ENCODE measurements at places on chromosomes 7 and 10.
A peak's percentile ranks its signal among the peaks of the same experiment; 100 is the strongest.

- no peak for DNase-seq
Observed at GRCh38 chr10:54914049-54914448, 113.0 kb upstream of the PCDH15 start.

DNA sequence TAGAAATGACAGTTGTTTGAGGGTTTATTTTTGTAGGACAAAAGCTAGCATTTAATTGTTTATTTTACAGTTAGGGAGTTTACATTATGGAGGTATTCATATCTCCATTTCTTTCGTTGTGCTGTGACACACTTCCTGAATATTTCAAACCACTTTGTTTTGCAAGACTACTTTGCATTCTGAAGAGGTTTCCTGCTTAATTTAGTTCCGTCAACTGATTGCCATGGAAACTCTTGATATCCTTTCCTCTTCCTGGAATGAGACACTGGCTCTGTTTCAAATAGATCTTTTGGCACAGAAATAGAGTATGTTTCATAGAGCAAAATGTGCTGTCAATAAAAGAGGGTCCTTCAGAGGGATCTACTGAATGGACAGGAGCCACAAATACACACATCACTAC is 159.5 kb upstream of the AGR3 start:
- peak; percentile 75 for DNase-seq

DNA sequence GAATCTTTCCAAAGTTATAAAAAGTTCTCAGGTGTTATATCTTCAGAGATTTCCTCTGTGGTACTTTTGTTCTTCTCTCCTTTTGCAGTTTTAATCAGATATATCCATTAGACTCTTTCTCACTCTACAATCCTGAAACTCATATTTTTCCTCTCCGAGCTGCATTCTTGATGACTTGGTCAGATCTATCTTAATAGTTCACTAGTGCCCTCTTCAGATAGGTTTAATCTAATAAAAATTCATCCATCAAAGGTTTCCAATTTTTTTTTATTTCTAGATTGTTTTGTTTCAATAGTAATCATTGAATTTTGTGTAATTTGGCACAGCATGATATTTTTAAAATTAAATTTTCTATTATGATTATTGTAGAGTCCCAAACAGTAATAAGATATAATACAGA is 21.8 kb upstream of the DGKB start:
- no peak for DNase-seq

DNA sequence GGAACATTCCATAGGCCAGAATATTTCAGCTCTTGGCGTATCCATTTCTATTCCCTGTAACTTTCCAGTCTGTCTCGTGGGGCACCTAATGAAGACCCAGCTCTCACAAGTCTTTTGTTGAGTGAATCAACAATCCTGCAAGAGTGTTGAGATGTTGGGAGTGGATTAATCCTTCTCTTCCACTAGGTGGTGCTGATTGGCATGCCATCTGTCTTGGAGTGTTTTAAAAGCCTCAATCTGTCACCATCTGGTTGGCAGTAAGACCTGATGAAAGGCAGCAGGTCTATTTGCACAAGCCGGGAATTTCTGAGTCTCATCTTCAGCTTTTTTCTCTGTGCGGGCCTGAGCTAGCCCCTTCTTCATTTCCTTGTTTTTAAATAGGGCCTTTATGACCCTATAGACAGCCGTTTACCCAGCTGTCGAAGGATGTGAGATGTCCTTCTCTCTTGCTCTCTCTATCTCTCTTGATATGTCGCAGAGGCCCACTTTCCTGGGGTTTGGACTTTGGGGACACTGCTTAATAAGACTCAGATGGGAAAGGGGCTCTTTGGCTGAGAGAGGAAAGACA is 180.5 kb downstream of the ZNF365 start:
- peak; percentile 47 for DNase-seq

GRCh38 chr10:93715345-93715744 is 13.0 kb upstream of the FRA10AC1 start:
- no peak for DNase-seq

DNA sequence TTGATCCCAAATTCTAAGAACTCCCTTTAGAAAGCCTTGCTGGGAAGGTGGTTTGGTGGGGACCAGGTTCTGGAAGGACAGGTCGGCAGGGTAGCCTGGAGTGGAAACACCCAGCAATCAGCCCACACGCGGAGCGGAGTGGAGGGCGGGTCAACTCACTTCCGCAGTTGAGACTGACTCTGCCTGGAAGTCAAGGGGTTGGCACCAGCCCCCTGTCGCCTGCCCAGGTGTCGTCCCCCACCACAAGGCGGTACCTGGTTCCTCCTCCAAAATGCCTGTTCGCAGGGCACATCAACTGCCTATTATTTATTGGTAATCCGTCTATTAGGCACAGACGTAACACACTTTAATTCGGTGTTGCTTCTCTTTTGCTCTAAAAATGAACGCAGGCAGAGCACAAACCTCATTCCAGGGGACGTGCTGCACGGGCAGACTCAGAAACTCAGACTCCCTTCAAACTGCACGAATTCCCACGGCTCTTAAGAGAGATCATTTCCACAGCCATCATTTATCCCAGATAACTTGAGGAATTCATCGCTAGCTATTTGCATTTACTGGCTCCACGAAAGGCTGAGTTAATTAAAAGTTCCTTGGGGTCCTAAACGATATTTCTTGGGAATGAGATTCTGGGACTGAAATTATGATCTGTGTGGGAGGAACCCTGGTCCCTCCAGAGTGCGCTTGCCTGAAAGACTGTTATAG is 248.2 kb upstream of the PPP2R2D start:
- DNase-seq: no peak

GRCh38 chr7:157976406-157976805 is 611.2 kb downstream of the PTPRN2 start:
- DNase-seq: no peak

DNA sequence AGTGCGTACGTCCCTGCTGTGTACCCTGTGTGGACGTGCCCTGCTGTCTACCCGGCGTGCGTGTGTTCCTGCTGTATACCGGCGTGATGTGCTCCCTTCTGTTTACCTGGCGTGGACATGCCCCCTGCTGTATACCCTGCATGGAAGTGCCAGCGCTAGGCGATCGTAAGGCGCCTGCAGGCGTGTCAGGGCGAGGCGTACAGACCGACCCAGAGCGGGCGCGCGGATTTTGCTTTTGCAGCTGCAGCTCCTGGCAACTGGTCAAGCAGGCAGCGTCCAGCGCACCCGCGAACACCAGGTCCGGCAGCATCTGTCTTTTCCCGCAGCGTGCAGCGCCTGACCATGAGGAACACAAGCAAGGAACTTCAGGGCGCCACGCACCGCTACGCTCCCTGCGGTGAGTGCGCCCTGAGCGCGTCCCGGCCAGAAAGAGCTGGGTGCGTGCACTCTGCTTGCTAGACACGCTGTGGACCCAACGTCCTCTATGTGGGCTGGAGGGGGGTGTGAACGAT is 680 bp downstream of the C7orf57 start:
- DNase-seq: no peak

DNA sequence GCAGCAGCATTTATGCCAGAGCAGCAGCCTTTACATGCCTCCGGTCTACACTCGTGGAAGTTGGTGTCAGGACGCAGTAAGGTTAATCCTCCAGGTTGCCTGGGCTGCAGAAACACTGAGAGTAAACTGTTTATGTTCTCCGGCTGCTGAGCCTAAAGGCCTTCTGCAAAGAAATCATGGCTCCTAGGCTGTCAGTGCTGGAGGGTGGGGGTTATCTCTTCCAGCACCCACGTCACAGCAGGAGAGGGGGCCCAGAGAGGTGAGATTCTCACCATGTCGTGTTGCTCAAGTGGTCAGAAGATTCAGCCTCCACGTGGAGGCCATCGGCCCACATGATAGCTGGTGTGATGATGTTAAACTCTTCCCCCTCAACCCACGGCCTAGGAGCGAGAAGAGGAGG is 41.2 kb downstream of the COL13A1 start:
- DNase-seq: no peak

DNA sequence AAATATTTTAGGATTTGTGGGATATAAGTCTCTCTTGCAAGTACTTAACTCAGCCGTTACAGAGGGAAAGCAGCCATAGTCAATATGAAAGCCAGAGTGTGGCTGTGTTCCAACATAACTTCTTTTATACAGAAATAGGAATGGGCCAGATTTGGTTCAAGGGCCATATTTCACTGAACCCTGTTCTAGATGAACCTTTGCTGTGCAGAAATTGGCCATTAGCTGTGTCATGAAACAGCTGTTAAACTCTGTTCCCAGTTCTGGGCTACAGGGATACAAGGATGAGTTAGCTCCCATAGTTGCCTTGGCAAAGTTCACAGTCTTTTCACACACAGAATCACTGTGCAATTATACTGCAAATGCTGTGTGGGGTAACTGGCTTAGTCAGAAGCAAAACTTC is 213.9 kb upstream of the LRRN3 start:
- no peak for DNase-seq

DNA sequence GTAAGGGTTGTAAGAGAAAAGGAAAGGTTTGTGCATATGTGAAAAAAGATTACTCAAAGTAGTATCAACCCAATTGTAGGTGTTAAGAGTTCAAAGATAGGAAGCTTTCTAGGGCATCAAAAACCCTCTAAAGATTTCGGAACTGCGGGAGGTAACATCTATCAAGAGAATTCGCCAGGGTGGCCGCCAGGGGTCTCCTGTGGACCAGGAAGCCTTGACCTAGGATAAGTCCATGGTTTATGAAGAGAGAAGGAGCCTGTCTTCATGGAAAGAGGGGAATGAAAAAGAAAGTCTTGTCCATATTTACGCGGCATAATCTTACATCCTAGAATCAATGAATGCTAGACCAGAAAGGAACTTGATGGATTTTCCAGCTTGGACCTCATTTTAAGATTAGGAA is 140.7 kb upstream of the CALCR start:
- no peak for DNase-seq

- DNase-seq: no peak
Observed at GRCh38 chr7:50584793-50585408, 19.7 kb upstream of the DDC start.

GRCh38 chr7:153934048-153934447 is 118.2 kb upstream of the DPP6 start:
- no peak for DNase-seq

GRCh38 chr10:102342958-102343357 is 52.5 kb upstream of the NFKB2 start:
- no peak for DNase-seq

GRCh38 chr7:277228-277627 is 12.7 kb upstream of the FOXL3 start:
- no peak for DNase-seq

- DNase-seq: no peak
Observed at GRCh38 chr10:11057994-11058393, 40.3 kb downstream of the CELF2 start.

DNA sequence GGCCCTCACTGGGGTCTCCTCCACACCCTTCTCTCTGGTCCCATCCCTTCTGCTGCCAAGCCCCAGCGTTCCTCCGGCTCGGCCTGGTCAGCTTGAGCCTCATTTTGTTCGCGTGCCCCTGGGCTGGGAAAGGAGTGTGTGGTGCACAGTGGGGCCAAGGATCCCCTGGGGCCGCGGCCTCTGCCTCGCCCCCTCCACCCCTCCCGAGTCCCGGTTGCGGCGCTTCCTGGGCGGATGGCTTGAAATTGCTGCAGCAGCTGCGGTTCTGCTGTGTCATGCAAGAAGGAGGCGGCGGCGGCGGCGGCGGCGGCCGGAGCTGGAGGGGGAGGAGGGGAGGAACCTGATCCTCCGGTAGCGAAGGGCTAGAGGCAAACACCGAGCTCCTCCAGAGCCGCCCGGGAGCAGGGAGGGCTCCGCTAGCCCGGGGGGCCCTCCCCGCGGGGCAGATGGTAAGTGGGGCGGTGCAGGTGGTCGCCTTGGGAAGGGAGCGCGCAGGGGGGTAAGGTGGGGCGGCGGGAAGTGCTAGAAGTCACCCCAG is 217.8 kb upstream of the MKLN1 start:
- DNase-seq: peak; percentile 55

- peak; percentile 52 for DNase-seq
Observed at GRCh38 chr7:40986351-40986873, 716.5 kb downstream of the INHBA start.

DNA sequence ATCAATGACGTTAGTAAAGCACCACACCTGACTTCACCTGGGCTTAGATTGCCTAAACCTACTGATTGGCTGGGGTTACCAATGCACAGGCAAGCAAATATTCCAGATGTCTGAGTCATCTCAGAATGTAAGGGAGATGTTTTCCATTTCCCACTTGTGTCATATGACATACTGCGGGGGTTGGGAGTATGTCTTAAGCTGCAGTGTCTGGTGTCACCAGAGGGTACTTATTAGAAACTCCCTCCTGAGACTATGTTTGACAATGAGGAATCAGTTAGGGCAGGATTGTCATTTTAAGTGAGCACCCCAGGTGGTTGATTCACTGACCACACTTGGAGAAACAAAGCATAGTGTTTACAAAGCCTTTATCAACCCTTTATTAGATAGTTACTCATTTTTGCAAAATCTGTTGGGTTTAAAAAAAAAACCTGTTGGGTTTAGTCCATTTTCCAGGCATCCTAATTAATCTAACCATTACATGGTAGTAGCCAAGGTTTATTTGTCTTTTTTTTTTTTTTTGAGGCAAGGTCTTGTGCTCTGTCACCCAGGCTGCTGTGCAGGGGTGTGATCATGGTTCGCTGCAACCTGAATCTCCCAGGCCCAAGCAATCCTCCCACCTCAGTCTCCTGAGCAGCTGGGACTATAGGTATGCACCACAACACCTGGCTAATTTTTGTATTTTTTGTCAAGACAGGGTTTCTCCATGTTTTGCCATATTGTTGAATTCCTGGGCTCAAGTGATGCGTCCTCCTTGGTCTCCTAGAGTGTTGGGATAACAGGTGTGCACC is 72.5 kb downstream of the CDK6 start:
- DNase-seq: no peak

DNA sequence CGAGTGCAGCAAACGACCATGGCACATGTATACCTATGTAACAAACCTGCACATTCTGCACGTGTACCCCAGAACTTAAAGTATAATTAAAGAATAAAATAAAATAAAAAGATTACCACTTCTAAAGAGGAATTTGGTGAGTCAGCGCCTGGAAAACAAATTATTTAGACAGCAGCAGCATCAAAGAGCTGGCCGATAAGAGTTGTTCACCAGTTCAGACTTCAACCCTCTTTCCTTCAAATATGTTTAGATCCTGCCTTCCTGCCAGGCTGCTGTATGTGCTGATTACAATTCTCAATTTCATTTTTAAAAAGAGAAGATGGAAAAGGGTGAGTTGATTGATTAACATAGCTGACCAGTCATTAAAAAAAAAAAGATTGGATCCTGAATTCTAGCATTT is 672.0 kb upstream of the NRP1 start:
- DNase-seq: no peak

DNA sequence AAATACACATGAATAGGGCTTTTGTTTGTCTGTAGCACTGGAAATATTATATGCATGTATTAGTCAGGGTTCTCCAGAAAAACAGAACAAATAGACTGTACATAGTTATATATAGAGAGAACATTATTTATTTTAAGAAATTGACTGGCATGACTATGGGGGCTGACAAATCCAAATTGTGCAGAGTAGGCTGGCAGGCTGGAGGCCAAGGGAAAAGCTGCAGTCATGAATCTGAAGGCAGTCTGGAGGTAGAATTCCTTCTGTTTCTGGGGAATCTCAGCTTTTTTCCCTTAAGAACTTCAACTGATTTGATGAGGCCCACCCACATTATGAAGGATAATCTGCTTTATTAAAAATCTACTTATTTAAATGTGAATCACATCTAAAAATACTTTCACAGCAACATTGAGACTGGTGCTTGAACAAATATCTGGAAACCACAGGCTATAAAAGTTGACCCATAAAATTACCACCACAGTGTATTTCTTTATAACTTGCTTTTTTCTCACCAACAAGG is 344.2 kb upstream of the KIAA1217 start:
- no peak for DNase-seq

GRCh38 chr7:93980744-93981479 is 23.2 kb downstream of the BET1 start:
- no peak for DNase-seq

- DNase-seq: no peak
Observed at GRCh38 chr7:134210976-134211663, 84.0 kb downstream of the LRGUK start.

Data from fibroblast of skin of left biceps (primary cell).